ENCODE measurements at places on chromosomes 5 and 9.

- no peak for DNase-seq
Measured at GRCh38 chr9:108544866-108545265, 310.9 kb downstream of the ACTL7B start.

GRCh38 chr5:150092159-150092787 is 5.9 kb upstream of the CSF1R start:
- DNase-seq = no peak

DNA sequence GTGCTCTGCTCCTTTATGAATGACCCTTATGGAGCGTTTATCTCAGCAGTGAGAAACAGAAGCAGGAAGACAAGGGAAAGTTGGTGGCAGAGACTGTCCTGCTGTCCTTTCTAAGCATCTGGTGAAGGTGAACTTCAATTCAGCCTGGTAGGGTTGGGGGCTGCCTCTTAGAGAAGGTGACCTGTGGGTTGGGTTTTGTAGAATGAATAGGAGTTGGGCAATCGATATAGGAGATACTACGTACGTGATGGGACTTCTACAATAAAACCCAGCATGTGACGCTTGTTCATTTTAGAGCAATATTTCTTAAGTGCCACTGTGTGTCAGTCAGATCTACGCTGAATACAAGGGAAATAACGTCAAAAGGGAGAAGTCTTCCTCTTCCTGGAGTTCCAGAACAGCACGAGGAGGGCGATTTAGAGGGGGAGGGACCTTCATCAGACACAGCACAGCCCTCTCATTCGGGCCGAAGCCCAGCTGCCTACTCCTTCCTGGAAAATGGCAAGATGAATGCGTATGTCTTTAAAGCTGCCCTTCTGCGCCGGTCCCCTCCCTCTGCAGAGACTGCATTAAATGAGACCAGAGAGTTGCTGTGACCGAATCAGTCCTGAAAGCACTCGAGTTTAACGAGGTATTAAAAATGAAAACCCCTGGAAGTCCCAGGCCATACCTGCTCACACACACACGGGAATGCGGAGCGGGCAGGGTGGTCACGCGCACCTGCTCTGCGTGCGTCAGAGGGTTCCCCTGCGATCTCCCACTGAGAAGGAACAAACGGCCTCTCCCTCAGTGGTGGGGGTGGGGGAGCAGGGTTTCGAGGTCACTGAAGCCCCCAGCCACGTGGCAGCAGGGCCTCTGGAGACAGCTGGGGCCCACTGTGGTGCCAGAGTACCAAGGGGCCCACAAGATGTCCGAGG is 85.3 kb upstream of the SARDH start:
- no peak for DNase-seq

- DNase-seq = no peak
Measured at GRCh38 chr5:94524841-94525697, 93.3 kb downstream of the KIAA0825 start.

DNA sequence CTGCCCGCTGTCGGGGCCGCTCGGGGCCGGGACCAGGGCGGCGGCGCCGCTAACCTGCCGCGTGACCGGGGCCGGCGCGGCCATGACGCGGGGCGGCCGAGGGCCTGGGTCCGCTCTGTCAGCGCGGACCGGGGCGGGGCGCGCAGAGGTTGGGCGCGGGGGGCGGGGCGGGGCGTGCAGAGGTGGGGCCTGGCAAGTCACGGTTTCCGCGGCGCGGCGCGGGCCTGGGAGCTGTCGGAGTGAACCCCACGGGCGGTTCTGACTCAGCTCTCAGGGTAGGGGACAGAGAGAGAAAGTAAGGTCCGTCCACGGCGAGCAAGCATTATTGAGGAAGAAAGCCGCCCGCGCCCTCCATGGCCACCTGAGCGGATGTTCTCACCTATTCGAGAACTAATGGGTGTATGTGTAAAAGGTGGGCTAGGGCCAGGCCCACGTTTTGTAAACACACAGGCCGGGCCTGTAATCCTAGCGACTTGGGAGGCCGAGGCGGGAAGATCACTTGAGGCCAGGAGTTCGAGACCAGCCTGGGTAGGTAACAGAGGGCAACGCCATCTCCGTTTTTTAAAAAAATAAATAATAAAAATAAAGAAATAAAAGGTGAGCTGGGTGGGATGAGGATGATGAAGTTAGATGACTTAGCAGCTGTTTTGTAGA is at the start of gene PRXL2C:
Gene PRXL2C (minus strand): TSS at position 120 of the 654 bp plus-strand sequence. CDS start 36 bp downstream, at position 84.
- peak; percentile 78 for DNase-seq

DNA sequence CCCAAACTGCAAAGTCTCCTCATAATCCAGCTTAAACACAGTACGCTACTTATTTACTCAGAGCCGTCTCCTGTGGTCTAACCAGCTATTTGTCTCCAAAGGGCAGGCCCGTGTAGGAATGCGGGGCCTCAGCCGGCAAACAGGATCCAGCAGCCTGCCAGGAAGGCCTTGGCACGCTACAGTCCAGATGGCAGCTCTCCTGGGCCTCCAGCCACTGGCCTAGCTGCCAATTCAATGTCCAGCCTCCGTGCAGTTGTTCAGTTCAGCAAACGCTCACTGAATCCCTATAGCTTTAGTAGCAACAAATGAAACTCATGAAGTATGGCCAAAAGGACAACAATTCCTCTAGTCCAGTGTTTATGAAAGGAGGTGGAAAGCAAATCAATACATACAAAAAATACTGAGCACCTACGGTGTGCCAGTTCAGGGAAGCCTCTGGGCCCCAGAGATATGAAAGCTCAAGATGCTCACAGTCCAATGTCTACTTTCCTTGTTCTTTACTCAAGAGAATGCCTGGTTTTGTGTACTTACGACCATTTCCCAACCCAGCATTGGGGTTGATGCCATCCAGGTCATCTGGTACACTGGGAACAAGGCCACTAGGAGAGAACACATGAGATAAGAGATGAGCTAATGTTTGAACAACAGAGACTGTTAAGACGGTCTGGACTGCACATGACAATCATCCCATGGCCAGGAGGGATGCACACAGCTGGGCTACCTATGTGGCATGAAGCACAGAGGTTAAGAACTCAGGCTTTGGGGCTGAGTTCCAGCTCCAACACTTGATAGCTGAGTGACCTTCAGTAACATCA is 8.3 kb downstream of the CDK5RAP2 start:
- no peak for DNase-seq

DNA sequence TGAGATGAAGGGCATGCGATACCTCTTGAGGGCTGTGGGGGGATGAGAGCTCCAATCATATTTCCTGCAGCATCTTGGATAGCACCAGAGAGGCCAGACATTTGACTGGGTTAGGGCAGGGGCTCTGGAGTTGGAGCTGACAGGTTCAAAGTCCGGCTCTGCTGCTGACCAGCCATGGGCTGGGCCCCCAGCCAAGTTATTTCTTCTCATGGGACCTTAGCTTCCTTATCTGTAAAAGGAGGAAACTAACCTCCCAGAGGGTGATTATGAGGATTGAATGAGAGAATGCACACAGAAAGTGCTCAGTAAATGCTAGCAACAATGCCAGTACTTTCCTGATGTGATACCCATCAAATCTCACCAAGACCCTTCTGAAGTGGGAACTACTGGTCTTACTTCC is 65.2 kb upstream of the SLC25A51 start:
- DNase-seq = no peak

GRCh38 chr5:44987026-44987425 is 178.3 kb downstream of the MRPS30 start:
- no peak for DNase-seq

DNA sequence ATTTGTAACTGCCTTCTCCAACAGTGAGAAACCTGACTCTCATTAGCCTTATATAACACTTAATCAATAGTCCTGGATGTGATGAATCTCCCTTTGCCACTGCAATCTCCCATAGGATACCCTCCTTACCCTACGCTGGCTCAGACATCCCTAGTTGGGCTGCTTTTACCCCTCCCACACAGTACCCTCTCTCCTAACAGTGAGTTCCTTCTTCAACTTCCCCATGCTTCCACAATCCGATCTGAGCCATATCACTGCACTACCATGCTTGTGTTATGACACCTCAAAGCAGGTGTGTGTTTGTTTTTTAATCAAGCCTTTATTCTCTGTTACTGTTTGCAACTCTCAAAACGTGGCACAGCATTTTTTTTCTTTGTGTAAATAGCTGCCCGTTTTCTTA is 60.5 kb upstream of the C9orf72 start:
- no peak for DNase-seq
